ENCODE measurements at places on chromosomes 3 and 15.

GRCh38 chr3:15161133-15161532 lies 44.9 kb upstream of the CAPN7 start:
- DNase-seq, result no peak

- no peak for DNase-seq
Measured at GRCh38 chr3:70979983-70980645, 603.4 kb downstream of the FOXP1 start.

GRCh38 chr3:197378985-197379718 lies 80.7 kb upstream of the DLG1 start:
- DNase-seq, result no peak

- no peak for DNase-seq
Measured at GRCh38 chr3:121018917-121019321, 110.9 kb downstream of the STXBP5L start.

- DNase-seq, result no peak
Measured at GRCh38 chr3:151962912-151963311, 89.5 kb downstream of the SUCNR1 start.

DNA sequence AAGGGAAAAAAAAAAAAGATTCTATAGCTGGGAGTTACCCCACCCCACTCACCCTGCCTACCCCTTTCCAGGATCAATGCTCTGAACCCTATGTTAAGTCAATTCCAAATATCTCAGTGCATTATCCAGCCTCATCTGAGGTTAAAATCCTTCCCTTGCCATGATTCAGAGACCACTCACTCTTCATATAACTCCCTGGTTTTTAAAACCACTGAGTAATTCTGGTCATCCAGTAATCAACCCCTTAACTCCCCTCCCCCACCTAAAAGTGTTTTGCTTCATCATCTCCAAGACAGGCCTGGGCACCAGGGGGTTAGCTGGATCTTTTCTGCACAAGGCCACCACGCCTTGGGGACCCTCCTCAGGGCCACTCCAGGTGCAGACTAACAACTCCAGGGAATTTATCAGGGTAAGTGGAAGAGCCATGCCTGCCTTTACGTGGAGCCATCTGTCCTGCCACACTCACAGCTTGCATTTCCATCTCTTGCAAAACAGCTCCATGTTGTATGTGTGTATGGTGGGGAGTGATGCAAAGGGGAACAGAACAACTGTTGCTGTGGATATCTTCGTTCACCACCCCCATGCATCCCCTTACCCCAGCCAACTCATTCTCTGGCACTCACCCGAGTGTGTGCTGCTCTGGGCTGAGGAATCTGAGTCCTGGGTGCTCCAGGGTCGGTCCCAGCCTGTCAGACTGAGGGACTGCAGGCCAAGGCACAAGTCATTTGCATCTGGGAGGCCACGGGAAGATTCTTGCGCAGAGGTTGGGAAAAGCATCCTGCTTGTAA lies 30.7 kb upstream of the RPS17 start:
- no peak for DNase-seq

All from NCI-H2227 treated with DMSO at 0.1 percent for 48 hours (cell line).